MG63 (cell line): ENCODE measurements at places on chromosomes 1 and 21.

DNA sequence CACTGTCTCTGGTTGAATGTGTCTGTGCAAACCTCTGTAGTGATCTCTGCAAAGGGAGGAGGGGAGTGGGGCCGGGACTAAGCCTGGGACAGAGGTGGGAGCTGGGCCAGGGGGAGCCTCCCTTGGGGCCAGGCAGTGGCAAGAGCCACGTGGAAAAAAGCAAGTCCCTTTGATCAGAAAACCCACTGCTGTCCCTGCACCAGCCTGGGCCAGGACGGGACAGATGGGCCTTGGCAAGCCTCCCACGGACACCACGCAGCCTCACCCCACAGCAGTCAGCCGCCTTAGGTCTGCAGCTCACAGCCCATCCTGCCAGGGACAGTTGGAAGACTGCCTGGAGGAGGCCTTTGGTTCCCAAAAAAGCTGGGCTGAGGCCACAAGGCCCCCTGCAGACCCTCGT lies 11.7 kb upstream of the TRAPPC10 start:
- DNase-seq, result no peak

DNA sequence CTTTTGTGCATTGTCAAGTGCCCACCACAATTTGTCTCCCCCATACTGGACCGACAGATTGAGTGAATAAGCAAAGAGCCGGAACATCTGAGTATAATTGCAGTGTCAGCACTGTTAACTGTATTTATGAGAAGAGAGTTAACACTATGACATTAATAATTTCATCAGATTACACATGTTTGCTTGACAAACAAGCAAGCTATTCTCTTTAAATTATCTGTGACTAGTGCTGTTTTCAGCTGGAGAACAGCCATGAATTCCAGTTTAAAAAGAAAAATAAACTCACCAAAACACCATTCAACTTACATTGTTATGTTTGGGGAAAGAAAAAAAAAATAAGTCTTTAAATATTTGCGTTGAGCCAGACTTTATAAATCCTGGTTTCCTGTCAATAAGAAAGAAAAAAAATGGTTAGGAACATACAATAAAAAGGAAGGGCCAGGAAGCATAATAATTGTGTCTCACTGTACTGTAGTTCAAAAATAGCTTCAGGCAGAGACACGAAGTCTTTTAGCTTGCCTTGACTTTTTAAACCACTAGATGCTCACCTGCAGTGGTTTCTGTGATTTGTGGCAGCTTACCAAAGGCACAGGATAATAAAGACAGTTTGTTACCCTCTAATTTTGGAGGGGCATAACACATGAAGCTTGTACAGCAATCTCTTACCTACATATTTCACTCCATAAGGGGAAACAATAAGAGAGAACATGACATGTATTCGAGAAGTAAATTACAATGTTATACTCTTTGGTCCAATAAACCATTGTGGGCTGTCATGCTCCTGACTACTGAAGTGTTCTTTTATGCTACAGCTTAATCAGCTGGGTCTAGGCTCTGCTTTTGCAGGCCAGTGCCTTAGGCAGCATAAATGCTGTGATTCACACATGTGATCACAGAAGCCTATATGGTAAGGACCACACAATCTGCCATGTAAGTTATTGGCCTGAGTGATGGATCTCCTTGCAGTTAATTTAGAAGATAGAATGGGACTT lies 302.0 kb upstream of the ADGRL2 start:
- no peak for DNase-seq

DNA sequence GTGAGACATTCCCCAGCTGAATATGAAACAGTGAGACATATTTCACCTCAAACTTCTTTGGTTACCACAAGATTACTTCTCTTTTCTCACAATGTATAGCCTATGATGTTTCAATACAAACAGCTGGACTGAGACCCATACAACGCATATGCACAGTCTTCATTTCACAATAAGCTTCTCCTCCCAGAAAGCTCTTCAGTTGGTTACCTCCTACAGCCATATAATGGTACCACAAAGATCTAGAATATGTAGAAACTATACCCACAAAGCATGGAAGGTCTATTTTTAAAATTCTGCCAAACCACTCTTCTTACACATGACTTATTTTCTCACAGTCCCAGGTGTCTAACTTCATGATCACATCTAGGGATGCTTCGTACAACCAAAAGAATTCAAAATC lies 70.8 kb downstream of the JAK1 start:
- no peak for DNase-seq

- DNase-seq, result peak; percentile 46
These were observed 156.2 kb downstream of the RHOU start for GRCh38 chr1:228891272-228892034.

- peak; percentile 71 for DNase-seq
These were observed 14.7 kb downstream of the ADCY10 start for GRCh38 chr1:167899253-167899681.

DNA sequence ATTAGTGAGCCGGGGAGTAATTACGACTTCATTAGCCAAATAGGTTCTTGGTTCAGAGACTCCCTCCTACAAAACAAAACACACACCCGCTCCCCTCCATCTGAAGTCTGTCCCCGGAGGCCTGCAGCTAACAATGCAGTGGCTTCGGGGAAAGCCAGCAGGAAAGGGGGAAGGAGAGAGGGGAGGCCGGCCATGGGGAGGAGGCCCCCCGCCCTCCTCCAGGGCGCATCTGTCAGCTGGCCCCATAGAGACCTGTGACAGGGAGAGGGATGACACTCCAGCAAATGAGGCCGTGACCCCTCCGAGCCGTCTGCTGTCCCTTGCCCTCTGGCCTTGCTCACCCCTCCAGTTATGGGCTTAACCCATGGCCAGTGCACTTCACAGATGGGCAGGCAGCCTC lies 12.1 kb upstream of the CNTN2 start:
- no peak for DNase-seq

DNA sequence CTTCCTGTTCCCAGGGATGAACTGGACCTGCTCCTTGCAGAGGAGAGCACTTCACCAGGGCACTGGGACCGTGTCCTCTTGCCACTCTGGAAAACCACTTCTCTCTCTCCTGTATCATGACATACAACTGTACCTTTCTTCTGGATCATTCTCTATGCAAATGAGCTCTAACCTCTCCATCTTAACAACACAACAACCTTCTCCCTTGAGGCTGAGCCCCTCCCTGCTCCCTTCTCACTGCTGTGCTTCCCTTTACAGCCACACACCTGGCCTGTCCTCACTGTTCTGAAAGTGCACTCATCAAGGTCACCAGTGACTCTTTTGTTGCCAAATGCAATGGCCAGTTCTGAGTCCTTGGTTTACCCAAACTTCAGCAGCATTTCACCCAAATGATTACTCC lies 54.5 kb upstream of the MRPS6 start:
- no peak for DNase-seq

GRCh38 chr1:36458910-36459309 lies 5.3 kb downstream of the MRPS15 start:
- DNase-seq, result no peak

- peak; percentile 28 for DNase-seq
These were observed 602 bp upstream of the RIMKLA start for GRCh38 chr1:42379794-42380585.

GRCh38 chr21:31351438-31351837 lies 7.4 kb upstream of the TIAM1 start:
- DNase-seq, result peak; percentile 60

DNA sequence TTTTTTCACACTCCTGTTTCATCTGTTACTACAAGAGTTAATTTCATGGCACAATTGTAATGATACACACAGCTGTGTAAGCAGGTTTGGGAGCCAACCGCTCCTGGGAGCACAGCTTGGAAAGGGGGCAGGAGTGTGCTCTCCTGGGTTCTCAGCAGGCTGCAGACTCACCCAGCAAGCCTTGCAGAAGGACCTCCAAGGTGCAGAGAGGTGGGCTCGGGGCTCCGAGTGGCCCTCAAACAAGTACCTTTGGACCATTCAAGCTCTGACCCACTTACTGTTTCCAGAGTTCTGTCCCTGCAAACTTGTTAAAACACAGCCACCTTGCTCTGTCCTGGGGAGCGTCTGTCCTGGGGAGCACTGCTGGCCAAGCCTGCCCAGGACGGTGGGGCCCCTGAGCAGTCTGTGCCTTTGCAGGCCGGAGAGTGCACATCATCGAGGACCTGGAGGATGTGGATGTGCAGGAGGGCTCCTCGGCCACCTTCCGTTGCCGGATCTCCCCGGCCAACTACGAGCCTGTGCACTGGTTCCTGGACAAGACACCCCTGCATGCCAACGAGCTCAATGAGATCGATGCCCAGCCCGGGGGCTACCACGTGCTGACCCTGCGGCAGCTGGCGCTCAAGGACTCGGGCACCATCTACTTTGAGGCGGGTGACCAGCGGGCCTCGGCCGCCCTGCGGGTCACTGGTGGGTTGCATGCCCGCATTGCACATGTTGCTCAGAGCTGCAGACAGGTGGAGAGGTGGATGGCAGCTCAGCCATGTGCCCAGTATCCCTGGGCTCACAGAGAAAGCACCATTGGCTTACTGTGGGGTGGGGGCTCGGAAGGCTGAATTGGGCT lies 78.0 kb downstream of the OBSCN start:
- DNase-seq, result no peak

DNA sequence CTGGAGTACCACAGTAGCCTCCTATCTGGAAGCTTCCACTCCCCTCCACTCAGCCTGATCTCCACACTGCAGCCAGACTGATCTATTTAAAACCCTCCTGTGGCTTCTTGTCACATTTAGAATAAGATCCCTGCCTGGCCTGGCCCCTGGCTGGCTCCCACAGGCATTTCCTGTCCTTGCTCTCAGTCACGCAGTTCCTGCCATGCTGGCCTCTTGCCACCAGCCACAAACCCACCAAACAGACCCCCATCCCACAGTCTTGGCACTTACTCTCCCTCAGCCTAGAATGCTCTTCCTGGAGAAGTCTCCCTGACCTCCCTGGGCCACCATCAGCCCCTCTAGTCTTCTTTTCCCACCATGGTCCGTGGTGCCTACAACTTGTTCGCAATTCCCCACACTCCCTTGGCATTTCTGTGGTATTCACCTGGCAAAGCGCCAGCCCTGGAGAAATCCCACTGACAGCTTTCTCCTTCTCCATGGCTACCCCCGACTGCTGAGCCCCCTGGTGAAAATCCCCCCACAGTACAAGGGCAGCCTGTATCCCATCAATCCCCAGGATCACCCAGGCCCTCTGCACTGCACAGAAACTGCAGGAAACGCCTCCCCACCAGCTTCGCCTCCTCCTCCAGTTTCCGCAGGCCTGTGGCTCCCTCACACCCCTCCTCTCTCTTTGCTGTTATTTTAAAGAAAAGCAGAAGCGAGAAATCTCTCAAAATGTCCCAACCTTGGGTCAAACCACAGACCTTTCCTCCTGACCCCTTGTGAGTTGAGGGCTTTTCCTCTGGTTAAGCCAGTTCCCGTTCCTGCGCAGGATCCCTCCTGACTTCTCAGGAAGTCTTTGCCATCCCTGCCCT lies 94.5 kb downstream of the SYT2 start:
- DNase-seq, result peak; percentile 75

- no peak for DNase-seq
These were observed 30.0 kb upstream of the SLC19A1 start for GRCh38 chr21:45572231-45572630.
